ENCODE measurements at places on chromosomes 7 and 10.

- DNase-seq: no peak
Measured at GRCh38 chr10:78365694-78366093, 332.0 kb downstream of the RPS24 start.

- peak; percentile 80 for DNase-seq
Measured at GRCh38 chr10:69957886-69958555, 94.6 kb upstream of the MACROH2A2 start.

DNA sequence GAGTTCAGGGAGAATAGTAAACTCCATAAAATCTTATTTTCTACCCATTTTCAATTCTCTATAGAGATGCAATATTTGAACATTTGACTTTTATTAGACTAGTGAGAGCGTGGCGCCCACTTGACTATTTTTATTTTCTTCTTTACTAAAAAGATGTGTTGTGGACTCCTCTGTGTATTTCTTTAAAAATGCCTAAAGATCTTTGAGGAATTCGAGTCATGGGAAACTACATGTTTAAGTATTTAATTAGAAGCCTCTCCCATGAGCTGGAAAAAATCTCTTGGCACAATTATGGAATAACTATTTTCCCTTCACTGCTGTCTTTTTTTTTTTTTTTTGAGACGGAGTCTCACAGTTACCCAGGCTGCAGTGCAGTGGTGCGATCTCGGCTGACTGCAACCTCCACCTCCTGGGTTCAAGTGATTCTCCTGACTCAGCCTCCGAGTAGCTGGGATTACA is 124.2 kb downstream of the ARHGAP12 start:
- DNase-seq: no peak

DNA sequence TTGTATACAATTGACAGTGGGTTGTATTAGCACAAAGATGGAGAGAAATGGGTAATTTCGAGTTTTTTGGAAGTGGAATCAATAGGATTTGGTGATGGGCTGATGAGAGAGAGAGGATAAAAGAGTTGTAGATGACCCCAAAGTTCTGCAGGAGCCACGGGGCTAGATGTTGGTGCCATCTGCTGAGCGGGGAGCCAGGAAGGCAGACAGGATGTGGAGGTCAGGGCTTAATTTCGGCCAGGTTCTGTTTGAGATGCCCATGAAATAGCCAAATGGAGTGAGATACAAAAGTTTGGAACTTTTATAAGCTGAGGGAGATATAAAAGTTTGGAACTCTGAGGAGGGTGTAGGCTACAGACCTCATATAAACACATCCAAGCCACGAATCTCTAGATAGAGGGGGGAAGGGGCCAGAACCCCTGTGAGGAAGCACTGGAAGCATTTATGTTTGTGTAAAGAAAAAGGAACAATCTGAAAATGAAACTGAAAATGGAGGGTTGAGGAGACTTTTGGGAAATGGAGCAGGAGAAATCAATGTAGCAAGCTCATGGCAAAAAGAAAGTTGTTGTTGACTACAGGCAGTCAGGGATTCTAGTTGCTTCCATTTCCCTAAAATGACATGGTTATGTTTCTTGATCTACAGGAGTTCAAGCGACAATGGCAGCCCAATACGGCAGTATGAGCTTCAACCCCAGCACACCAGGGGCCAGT is 2.2 kb downstream of the GIMAP4 start:
- no peak for DNase-seq

DNA sequence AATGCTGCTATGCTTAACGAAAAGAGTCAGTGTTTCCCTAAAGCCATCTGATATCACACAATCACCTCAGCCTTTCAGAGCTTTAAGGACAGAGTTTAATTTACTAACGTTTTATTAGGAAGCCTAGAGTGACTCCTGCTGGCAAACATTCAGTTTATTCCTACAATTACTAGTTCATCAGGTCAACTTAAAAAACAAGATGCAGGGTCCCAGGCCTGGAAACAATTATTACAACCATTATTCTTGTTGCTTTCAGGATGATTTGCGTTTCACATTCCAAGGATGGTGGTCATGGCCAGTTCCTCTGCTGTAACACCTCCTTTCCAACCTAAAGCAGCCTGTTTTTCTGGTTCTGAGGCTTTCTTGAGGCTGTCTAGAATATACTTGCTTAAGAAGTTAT is 1.5 kb upstream of the FAM53B start:
- DNase-seq: no peak

All from GM13977 (cell line).